NCI-H1436 (cell line): ENCODE measurements at places on chromosomes 1 and 21.

- DNase-seq, result no peak
Observed at GRCh38 chr1:198018529-198018928, 101.4 kb downstream of the LHX9 start.

DNA sequence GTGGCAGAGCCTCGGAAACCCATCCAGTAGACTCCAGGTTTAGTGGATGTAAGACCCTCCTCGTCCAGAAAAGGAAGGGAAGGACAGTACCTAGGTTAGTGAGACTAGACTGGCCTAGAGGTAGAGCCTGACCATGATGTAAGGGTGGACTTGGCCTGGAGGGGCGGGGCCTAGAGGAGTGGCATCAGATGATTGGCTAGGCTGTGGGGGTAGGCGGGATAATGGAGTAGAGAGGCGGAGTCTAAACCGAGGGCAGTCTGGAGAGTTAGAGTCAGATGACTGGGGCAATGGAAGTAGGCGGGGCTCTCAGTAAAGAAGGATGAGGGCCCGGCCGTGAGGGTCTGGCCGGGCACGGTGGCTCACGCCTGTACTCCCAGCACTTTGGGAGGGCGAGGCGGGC is 70.1 kb downstream of the EPHB2 start:
- no peak for DNase-seq

DNA sequence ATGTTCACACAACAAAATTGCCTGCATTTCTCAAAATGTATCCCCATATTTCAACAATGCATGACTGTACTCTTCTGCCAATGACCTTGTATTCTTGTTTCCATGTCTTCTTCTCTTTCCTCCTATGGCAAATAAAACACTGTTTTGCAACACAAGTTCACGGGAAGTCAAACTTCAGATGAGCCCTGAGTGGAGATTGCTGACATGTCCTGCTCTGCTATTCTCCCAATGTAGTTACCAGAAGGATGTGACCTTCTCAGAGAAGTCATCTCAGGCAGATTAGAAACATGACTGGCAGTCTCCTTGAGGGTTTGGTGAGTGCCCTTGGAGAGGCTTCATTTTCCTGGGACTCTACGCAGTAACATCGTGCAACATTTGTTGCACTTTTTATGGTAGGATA is 15.6 kb downstream of the FCGR2B start:
- DNase-seq, result no peak

- DNase-seq, result no peak
Observed at GRCh38 chr1:163824006-163824405, 502.3 kb downstream of the NUF2 start.

GRCh38 chr1:160756849-160757201 is 17.8 kb downstream of the SLAMF7 start:
- DNase-seq, result no peak

DNA sequence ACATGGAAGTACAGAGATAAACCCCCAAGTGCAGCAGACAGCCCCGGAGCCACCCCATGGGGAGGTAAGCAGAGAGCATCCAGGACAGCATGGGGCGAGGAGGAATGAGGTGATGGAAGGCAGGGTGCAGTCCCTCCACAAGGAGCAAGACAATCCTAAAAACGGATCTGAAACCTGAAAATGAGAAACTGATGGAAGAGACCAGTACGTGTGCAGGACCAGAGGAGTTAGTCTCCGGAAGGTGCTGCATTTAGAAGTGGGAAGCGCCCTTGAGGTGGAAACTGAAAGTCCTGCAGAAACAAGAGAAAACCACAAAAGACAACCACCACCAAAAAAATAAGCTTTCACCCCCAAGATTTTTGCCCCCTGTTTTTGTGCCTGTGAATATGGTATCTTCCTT is 17.4 kb upstream of the DDOST start:
- no peak for DNase-seq

DNA sequence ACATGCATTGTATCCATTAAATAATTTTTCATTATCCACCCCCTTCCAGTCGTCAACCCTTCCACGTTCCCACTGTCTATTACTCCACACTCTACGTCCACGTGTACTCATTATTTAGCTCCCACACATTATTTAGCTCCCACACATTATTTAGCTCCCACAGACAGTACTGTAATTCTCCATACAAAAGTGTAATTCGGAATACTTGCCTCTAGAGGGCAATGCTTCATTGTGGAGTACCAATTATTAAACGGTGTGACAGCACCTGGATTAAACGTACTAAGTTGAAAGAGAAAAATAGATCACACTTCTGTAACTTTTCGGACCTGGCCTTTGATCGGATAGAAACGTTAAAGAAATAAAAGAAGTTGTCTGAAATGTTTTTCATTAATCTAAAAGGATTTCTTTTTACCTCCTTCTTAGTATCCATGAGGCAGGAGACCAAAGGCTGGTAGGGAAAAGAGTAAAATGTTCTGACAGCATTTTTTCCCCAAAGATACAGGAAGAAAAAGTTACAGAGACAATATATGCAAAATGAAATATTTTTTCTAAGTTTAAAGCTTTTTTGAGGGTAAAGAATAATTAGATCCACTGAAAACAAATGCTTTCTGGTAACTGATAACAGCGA is 99.2 kb downstream of the LHX8 start:
- peak; percentile 48 for DNase-seq

DNA sequence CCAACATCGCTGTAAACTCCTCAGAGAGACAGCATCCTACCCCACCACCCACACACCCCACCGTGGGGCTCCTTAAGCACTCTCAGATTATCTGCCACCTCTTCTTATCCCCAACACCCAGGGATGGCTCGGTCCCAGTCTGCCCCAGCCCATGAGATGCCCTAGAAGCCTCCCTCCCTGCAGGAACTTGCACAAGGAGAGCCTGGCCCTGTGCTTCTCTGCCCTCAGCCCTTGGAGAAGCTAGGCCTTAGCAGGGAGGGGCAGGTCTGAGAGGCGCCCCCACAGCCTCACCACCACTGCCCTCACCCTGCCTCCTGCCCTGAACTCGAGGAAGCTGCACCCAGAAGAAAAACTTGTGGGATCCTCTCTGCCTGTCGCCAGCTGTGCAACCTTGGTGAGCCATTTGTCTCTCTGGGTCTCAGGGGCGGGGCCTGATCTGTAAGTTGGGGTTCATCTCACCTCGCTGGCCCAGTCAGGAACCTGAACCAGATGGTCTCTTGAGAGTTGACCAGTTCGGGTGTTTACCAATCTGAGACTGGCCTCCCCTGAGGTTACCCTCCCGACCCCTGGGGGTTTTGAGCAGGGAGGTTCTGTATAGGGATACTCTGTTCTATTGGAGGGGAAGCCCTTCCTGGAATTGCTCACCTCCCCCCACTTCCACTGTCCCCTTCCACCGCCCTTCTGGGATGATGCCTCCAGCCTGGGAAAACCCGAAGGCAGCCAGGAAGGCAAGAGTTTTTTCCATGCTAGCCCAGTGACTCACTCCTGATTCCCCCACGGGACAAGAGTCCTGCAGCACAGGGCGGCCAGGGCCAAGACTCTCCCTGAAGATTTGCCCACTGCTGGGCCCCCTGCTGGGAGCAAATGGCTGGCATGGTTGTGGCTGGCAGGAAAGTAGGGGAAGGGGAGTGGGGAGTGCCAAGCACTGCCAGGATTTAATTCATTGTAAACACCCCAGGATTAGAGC is at the start of gene S100A3:
S100A3 (minus strand) TSS at position 537 of the 967 bp plus-strand sequence. CDS start 773 bp downstream, outside the sequence.
- no peak for DNase-seq

GRCh38 chr1:228938537-228938901 is 203.2 kb downstream of the RHOU start:
- no peak for DNase-seq

DNA sequence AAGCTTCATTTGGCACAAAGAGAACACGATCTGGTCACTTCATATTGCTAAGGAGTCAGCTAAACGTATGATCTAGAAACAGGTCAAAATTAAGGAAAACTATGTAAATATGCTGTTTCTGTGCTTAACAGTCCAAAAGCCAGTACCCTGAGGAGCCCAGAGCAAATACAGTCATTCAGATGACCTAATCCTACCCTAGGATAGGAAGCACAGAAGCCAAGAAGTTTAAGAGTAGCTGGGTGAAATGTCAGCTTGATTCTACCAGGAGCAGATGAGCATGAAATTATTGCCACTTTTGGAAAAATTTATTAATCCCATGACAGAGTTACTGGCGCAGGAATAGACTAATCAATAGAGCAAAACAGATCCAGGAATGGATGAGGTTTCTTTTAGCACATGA is 18.3 kb downstream of the SORT1 start:
- DNase-seq, result no peak

- DNase-seq, result no peak
Observed at GRCh38 chr1:87151500-87152421, 176.9 kb upstream of the LMO4 start.

- peak; percentile 8 for DNase-seq
Observed at GRCh38 chr21:41068496-41068895, 99.5 kb upstream of the BACE2 start.

- DNase-seq, result no peak
Observed at GRCh38 chr1:183443466-183443865, 25.3 kb upstream of the NMNAT2 start.
